ENCODE measurements at places on chromosomes 11 and 22. TPM values are rescaled to one million over a fixed set of nuclear protein-coding genes. Genes with fewer than 3 reads are reported as not detected.

The ZNRF3 gene
- total RNA-seq, result 2.2 TPM

The BIRC3 gene
- 0.59 TPM for total RNA-seq

The MS4A10 gene
- total RNA-seq, result not detected

The ANO3 gene
- total RNA-seq, result not detected

The ELFN2 gene
- 0.07 TPM for total RNA-seq

The MMP11 gene
- total RNA-seq, result 2.0 TPM

DNA sequence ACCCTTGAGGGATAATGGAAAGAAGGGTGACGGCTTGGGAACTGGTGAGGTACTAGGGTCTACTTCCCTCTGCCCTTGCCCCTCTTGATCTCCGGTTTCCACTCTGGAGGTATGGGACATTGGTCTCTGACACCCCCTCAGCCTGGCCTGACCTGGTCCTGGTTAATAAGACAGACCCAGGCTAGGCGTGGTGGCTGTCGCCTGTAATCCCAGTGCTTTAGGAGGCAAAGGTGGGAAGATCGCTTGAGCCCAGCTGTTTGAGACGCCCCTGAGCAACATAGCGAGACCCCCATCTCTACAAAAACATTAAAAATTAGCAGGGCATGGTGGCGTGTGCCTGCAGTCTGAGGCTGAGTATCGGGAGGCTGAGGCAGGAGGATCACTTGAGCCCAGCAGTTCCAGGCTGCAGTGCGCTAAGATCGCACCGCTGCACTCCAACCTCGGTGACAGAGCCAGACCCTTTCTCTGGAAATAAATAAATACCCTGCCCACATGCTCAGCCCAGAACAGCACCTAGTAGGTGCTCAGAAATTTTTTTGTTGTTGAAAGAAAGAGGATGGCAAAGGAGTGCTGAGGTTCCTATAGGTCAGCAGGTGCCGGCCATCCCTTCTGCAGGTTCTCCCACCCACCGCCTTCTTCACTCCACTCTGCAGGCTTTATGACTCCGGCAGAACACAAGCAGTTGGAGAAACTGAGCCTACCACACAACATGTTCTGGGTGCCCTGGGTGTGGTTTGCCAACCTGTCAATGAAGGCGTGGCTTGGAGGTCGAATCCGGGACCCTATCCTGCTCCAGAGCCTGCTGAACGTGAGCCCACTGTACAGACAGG is 6.3 kb downstream of the BEST1 start:
- DNase-seq, result no peak

GRCh38 chr22:44462246-44463010 is 35.6 kb downstream of the RTL6 start:
- DNase-seq, result no peak

DNA sequence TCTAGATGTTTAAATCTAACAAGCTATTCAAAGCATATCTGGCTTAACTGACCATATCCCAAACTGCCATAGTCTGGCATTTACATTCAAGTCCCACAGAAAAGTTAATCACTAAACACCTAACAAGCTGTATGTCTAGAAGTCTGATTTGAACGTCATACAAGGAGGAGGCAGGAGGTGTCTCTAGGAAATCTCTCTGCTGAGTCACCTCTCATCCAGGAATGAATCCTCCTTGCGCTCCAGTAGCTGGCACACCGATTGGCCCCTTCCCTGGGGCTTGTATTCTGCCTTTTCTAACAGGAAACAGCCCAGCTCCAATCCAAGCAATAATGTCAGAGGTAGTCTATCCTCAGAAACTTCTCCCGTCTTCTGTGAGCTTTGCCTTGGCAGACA is 31.8 kb downstream of the FEZ1 start:
- DNase-seq, result peak; percentile 51

GRCh38 chr22:29574762-29575450 is 6.0 kb downstream of the NIPSNAP1 start:
- DNase-seq, result no peak

DNA sequence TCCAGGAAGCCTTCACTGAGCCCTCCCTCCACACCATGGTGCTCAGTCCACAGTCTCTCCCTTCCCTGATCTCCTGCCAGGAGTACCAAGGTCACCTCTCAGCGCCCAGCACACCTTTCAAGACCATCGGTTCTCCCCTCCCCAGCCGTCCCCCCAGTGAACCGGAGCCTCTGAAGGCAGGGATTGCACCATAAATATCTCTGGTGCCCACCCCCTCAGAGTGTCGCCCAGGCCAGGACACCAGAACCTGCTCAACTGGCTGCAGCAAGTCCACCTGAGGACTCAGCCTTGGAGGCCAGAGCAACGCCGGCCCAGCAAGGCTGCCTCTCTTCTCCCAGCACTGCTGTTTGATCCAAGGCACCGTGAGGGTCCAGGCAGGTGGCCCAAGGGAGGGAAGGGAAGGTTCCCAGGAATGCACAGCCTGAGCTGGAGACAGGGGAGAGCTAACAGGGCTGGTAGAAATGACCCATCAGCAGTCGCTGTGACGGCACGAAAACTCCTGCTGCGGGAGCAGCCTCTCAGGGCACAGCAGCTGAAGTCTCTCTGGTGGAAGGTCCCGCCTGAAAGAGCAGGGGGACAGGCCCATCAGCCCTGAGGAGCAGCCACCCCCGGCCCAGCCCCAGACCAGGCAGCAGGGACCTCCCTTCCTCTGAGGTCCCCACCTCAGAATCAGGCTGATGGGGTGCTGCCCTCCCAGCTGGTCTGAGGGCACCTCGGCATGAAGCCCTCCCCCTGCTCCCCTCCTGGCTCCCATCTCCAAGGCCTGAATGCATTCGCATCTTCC is 80.3 kb downstream of the BUD13 start:
- DNase-seq, result no peak

GRCh38 chr11:123587559-123587958 is 66.9 kb downstream of the SCN3B start:
- no peak for DNase-seq

GRCh38 chr11:123594188-123594901 is 60.1 kb downstream of the SCN3B start:
- no peak for DNase-seq
